ENCODE measurements at places on chromosomes 6 and 20.

GRCh38 chr20:48695738-48696137 is 132.1 kb downstream of the PREX1 start:
- DNase-seq: no peak

DNA sequence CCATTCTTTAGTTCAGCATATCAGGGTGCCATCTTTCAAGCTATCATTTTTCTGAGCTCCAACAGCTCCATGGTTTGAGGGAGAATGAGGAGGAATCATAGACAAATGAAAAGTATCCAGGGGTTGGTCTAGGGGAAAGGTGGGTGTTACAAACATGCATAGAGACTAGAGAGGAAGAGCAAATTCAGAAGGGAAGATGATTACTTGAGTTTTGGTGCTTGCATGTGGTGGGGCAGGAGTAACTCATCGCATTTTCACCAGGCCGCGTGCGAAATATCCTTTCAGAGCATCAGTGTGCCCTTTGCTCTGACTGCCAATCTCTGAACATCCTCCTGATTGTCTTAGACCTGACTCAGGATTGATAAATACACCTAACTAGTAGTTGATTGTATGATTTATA is 7.7 kb upstream of the BICRAL start:
- peak; percentile 45 for DNase-seq

- no peak for DNase-seq
These were observed 38.2 kb upstream of the FANCE start for GRCh38 chr6:35413911-35414310.

GRCh38 chr6:163962627-163963117 is 548.2 kb downstream of the QKI start:
- no peak for DNase-seq

DNA sequence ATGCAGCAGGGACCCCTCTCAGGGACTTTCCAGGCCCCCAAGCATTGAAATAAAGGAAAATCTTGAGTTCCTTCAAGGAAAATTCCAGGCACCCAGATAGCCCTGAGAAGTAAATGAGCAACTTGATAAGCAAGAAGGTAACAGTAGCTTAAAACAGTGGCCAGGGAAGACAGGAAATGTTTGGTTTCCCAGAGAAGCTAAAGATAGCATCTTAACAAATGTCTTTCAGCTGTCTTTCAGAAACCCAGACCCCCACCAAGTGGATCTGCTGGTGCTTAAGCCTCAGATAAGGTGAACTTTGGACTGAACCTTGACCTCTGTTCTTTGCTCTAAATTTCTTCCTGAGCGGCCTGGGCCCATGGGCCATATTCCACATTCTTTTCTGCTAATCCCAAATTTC is 117.8 kb upstream of the CST7 start:
- no peak for DNase-seq

- DNase-seq: peak; percentile 76
These were observed 12.8 kb upstream of the ELOVL5 start for GRCh38 chr6:53361549-53362031.

DNA sequence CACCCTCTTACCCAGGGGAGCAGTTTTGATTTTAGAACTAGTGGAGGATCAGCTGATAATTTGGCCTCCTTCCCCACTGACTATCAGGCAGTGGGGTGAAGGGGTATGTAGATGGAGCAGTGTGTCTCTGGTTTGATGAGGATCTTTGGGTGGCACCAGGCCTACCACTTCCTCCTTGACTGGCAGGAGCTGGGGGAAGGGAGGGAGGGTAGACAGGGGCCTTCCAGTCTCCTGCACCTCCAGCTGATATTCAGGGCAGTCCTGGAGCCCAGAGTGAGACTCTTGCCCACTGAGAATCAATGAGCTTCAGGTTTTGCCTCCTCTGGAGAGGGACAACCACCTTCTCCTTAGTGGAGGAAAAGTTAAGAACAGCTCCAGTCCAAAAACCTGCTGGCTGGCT is 3.2 kb downstream of the DEF6 start:
- no peak for DNase-seq

DNA sequence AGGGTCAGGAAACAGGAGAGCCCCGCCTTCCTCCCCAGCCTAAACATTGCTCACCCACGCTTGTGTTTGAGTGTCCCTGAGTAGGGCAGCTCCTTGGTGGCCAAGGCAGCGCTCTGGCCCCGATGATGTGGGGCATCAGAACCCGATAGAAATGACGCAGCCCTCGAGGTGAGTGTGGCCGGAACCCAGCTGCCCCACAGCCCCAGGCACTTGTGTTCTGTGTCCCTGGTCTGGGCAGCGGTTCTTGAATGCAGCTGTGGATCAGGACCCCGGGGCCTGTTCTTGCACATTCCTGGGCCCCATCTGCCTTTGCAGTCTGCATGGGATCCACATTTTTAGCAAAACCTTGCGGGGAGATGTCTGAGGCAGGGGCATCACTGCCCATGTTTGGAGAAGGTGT is 12.8 kb downstream of the RBM38 start:
- DNase-seq: no peak

- DNase-seq: no peak
These were observed 22.7 kb upstream of the KIF25 start for GRCh38 chr6:167974640-167975344.

GRCh38 chr20:37636977-37637376 is 56.9 kb upstream of the CTNNBL1 start:
- DNase-seq: no peak

DNA sequence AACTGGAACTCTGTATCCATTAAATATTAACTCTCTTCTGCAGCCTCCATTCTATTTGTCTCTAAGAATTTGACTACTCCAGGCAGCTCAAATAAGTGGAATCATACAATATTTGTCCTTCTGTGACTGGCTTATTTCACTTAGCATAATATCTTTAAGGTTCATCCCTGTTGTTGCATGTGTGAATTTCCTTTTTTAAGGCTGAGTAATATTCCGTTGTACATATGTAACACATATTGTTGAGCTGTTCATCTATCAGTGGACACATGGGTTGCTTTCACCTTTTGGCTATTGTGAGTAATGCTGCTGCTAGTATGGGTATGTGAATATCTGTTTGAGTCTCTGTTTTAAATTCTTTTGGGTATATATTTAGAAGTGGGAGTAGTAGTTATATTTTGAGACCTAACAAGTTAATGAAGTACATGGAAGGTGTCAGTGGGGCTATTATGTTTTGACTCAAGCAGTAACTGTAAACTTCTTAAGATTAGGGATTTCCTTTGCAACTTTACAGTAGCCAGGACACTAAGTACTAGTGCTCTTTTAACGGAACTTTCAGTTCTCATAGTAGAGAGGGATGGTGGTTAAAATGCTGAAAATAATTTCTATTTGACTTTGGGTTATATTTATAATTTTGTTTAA is 29.7 kb upstream of the TMEM217 start:
- DNase-seq: no peak

DNA sequence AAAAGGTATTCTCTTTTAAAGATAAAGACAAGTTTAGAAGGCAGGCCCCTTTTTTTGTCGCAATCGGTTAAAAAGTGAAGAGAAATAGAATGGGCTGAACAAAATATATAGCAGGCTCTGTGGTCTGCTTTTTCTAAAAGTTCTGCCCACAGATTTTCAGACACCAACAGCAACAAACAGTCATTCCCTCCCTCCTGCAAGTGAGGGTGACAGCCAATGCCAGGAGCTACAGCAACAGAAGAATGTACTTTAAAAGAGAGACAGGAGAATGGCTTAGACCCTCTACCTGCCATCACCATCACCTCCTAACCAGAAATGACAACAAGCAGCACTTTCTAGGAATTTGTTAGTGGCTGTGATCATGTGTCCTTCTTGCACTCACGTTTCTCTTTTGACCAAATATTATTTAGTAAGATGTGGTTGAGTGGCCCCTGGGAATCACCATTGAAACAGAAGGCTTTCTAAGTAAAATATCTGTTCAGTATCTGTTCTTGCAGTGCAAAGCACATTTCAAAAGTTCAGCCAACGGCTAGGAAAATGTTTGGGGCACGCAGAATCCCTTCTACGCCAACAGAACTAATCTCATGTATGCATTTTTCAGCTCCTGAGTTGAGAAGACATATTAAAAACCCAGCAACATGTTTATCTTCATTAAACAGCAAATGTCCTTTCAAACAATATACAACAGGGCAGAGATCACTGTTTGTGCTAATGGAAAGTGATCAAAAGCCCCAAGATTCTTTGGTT is 248.5 kb downstream of the ATXN1 start:
- DNase-seq: no peak

- no peak for DNase-seq
These were observed 47.4 kb downstream of the TRMT11 start for GRCh38 chr6:126033696-126034095.

DNA sequence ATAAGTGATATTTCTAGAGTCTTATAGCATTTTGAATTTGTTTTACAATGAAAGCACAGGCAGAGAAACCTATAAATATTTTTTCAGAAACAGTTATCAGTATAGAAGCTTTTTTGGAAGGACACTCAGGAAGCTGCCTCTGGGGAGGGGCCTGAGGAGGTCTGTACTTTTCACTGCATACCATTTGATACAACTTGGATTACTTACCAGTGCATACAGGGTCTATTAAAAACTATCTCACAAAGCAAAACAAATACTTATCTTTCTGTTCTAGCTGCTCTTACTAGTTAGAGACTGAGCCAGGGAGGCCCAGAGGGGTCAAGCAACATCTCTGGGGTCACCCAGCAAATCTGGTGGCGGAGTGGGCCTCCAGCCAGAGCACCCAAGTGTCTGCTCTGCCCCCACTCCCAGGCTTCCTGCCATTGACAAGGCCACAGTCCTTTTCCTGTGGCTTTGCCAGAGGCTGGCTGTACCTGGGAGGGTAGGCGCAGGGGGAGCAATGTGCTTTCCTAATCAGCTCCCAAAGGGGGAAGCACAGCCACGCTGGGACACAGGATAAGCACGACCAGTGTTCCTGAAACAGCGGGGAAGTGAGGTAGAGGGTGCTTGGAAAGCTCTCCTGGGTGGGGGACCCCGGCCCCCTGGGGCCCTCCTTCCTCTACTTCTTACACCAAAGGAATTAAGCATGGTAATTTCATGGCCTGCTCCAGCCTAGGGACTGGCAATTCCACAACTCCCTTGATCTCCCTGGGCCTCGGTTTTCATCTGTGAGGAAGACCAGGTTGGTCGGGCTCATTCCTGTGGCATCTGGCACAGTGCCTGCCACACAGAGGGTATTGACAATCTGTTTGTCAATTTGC is 7.8 kb downstream of the TCF15 start:
- no peak for DNase-seq

- no peak for DNase-seq
These were observed 631 bp downstream of the PLCB1 start for GRCh38 chr20:8132484-8133309.

GRCh38 chr20:24917797-24918578 is 31.1 kb upstream of the CST7 start:
- DNase-seq: peak; percentile 36

DNA sequence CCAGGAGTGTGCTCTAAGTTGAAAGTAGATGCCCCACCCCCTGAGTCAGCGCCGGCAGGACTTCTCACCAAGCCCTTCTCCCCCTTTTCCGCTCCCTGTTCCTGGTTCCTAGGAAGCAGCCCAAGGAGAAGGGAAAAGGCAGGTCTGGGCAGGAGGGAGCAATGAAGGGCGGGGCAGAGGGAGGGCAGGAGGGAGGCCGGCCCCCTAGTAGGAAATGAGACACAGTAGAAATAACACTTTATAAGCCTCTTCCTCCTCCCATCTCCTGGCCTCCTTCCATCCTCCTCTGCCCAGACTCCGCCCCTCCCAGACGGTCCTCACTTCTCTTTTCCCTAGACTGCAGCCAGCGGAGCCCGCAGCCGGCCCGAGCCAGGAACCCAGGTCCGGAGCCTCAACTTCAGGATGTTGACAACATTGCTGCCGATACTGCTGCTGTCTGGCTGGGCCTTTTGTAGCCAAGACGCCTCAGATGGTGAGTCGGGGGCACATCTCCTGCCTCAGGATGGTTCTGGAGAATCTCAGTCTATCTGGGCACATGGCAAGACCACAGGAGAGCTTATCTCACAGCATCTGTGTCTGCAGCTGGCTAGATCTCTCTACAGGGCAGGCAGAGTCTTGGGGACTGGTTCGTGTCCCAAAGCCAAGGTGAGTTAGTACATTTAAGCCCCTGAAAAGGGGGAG is at the start of gene PROCR:
PROCR (plus strand) TSS at position 320 of the 681 bp plus-strand sequence; CDS start at position 403, 83 bp downstream.
- DNase-seq: peak; percentile 16

DNA sequence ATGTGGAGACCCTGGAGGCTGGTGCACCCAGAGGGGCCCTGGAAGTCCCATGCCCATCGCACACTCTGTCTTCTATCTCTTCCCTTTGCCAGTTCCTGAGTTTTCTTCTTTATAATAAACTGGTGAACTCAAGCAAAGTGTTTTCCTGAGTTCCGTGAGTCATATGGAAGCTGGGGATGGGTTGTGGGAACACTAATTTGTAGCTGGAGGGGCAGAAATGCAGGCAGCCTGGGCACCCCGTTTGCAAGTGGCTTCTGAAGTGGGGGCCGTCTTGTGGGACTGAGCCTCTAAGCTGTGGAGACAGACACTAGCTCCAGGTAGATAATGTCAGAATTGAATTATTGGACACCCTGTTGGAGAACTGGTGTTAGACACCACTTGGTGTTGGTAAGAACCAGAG is 3.2 kb upstream of the PPP1R3G start:
- DNase-seq: no peak

DNA sequence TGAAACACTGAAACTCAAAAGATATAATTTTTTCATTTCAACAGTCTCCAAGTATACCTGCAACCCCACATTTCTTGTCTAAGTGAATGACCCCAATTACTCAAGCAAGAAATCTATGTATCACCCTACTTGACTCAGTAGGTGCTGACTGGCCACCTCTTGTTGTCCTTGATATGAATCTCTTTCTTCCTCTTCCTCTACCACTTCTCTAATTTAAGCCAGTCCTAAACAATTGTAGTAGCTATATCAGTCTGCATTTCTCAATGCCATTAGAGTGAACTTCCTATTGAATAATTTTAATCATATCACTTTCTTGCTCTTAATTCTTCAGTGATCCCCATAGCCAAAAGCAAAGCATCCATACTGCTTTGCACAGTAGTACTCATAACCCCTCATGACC is 93.2 kb downstream of the NKAIN2 start:
- no peak for DNase-seq

- no peak for DNase-seq
These were observed 195.2 kb upstream of the CDH4 start for GRCh38 chr20:61056627-61057442.

DNA sequence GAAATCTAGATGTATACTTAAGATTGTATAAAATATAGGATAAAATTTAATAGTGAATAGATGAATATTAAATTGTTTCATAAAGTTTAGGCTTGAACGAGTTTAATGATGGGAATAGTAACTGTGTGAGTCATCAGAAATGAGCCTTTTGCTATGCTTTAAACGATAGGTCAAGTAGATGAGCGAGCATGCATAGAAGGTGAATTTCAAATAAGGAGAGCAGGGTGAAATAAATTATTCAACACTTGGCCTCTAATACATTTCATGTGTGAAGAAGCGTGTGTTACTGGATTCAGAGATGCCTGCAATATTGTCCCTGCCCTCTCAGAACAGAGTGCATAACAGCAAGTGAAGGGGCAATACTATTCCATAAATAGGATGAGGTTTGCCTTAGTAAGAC is 74.4 kb upstream of the EYA4 start:
- DNase-seq: no peak

GRCh38 chr20:24679448-24680047 is 210.1 kb downstream of the SYNDIG1 start:
- DNase-seq: no peak

Measured in stimulated activated naive CD8-positive, alpha-beta T cell treated with anti-CD3 and anti-CD28 coated beads, Interleukin-15, amount 100 ng/mL, for 72 hours (primary cell).